ENCODE measurements at places on chromosomes 7 and 10. TPM values are rescaled to one million over a fixed set of nuclear protein-coding genes. Genes with fewer than 3 reads are reported as not detected.

GRCh38 chr7:48528646-48529045 is 357.4 kb downstream of the ABCA13 start:
- H3K27me3 ChIP-seq, result no peaks in the 10 kb centered on the region
- H3K27ac ChIP-seq, result no peak overlapping the region
- H3K4me3 ChIP-seq, result no peak overlapping the region
- H3K4me1 ChIP-seq, result no peaks in the 10 kb centered on the region
- no peaks in the 10 kb centered on the region for H3K36me3 ChIP-seq

DNA sequence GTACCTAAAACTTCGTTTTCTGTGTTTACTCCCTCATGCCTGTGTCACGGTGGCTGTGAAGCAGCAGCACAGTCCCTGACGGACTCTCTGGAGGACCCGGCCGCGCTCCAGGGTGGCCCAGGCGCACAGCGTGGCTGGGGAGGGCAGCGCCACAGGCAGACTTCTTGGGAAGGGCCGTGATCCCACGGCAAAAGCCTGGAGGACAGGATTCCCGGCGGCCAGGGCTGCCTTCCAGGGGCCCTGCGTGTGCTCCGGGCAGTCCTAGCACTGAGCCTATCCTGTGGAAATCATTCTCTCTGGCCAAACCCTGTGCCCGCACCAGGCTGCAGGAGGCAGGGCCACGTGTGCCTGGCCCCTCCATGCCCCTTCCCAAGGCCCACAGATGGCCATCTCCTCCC is 244.2 kb downstream of the MAD1L1 start:
- no peak for DNase-seq
- peaks cover 17% of the 10 kb centered on the region for H3K36me3 ChIP-seq
- H3K4me3 ChIP-seq, result no peak overlapping the region
- peaks cover 24% of the 10 kb centered on the region for H3K4me1 ChIP-seq

GRCh38 chr10:65611592-65611991 is 1314.2 kb upstream of the LRRTM3 start:
- no peak for DNase-seq
- H3K4me1 ChIP-seq, result no peaks in the 10 kb centered on the region
- no peaks in the 10 kb centered on the region for H3K36me3 ChIP-seq
- no peak overlapping the region for H3K4me3 ChIP-seq
- H3K27me3 ChIP-seq, result no peaks in the 10 kb centered on the region

- H3K4me1 ChIP-seq, result peaks cover 6% of the 10 kb centered on the region
Observed at GRCh38 chr7:36562121-36562520, 162.2 kb downstream of the AOAH start.

The AGR3 gene
- total RNA-seq, result not detected

GRCh38 chr7:116167177-116167576 is 43.2 kb upstream of the TES start:
- peaks cover 19% of the 10 kb centered on the region for H3K27me3 ChIP-seq
- H3K36me3 ChIP-seq, result peaks cover 2% of the 10 kb centered on the region
- peak overlapping the region; percentile 38 for H3K4me3 ChIP-seq
- peak; percentile 38 for DNase-seq

The INHBA gene
- not detected for total RNA-seq

GRCh38 chr10:44010873-44011602 is 362.4 kb upstream of the ZNF32 start:
- H3K27me3 ChIP-seq, result peaks cover under 1% of the 10 kb centered on the region
- peaks cover 9% of the 10 kb centered on the region for H3K4me1 ChIP-seq
- no peak for DNase-seq
- H3K4me3 ChIP-seq, result no peak overlapping the region
